Cardiac fibroblast (primary cell): ENCODE measurements at places on chromosomes 13 and 19.

DNA sequence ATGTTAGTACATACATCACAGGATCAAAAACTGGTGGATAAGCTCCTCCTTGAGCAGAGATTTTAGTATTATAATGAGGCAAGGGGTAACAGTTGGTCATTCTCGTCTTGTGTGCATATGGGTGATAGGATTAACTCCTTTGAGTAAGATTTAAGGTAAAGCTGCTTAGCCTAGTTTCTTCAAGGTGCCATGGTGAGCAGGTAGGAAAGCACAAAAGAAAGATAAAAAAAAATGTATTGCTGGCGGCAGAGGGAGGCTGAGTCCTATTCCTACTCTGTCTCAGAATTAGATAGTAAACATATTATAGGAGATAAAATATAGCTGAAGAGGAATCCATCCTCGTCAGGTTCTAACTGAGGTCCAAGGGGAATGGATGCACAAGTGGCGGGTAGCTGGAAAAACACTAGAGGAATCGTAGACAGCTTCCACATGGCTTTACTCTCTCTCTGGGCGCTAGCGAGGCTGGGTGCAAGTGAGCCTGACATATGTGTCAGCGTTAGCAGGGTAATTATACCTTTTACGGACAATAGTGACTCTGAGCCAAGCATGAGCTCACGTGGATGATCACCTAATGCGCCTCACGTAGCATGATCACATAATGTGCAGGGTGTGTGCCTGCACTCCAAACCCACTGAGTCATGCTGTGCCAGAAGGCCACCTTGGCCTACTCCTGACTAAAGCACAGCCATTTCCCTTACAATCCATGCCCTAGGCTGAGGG is 734.3 kb upstream of the MIR17HG start:
- DNase-seq = no peak

DNA sequence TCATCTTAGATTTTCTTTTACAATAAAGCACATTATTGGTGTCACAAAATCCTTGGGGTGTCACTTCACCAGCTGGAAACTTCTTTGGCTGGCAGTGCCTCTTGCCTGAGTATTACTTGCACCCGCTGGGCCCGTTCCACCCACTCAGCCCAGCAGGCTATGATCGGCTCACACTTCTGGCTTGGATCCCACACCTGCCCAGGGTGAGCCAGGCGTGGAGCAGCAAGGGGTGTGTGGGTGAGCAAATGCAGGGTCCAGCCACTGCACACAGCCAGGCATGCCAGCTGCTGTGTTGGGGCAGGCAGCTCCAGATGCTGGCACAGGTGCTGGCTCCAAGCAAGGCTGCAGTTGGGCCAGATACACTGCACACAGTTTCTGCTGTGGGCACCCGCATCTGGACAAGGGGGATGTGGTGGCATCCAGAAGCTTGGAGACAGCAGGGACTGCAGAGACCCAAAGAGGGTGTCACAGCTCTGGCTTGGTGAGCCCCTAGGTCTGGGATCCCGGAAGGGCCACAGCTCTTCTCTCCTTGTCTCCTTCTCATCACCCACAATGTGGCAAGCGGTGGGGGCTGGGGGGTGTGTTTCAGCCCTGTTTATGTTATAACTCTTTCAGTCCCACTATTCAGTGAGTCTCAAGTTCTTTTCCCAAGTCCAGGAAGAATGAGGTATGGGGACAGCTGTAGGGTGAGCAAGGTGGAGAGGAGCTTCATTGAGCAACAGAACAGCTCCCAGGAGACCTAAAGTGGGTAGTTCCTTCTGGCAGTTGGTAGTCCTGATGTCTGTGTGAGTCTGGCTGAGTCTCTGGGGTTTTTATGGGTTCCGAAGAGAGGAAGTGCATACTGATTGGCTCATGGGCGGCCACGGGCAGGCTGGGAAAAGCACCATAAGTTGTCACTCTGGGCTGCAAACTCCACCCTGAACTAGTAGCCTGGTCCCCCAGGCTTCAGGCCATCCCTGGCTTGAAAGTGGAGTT is 25.3 kb upstream of the TBC1D4 start:
- DNase-seq = no peak

DNA sequence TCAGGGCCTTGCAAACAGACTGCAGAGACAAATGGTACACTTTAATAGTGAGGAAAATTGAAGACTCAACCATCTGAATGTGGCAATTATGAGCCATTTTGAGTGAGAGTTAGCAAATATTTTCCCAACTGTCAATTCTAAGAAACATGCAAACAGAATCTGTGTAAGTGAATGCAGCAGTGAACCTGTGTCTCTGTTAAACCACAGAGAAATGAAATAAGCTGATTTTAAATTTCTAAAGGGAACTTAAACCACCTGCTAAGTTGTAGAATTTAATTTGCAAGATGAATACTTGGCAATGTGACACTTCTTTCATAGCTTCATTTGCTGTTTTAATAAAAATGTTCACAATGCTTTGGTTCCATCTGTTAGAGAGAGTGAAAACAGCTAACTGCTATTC is 42.0 kb upstream of the TDRD3 start:
- no peak for DNase-seq

- DNase-seq = peak; percentile 66
These were observed 11.0 kb downstream of the CTU1 start for GRCh38 chr19:51097166-51097738.

GRCh38 chr13:104592127-104592526 is 1525.9 kb upstream of the SLC10A2 start:
- peak; percentile 70 for DNase-seq

DNA sequence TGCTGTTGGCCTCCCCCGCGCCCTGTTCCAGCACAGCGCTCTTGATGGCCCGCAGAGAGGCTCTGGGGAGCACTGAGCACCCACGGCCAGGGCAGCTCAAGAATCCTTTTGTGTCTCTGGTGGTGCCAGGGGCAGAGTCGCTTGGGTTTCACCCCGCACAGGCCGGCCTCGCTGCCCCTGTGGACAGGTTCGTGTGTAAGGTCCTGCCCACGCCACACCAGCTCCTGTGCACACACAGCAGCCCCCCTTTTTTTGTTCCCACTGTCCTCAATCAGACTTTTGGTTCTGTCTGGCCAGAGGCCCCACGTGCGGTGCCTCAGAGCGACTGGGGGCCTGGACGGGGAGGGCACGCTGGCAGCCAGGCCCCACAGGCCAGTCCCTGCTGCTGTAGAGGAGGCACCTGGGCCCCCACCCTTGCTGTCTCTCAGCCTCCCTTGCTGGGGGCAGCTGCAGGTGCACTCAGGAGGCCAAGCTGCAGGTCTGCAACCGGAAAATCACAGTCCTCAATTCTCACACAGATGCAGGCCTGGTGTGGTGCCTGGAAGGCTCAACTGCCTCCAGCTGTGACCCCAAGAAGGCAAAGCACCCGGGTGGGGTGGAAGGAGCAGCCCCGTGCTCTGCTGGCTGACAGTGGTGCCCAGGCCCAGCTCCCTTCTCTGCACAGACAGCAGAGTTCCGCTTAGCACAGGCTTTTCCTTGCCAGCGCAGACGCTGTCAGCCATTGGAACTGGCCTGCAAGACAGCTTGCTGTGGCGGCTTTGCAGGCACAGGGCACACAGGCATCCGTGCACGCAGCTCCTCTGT is 12.6 kb upstream of the F7 start:
- DNase-seq = no peak

- DNase-seq = peak; percentile 78
These were observed 330.8 kb downstream of the TBC1D4 start for GRCh38 chr13:75151081-75151643.

DNA sequence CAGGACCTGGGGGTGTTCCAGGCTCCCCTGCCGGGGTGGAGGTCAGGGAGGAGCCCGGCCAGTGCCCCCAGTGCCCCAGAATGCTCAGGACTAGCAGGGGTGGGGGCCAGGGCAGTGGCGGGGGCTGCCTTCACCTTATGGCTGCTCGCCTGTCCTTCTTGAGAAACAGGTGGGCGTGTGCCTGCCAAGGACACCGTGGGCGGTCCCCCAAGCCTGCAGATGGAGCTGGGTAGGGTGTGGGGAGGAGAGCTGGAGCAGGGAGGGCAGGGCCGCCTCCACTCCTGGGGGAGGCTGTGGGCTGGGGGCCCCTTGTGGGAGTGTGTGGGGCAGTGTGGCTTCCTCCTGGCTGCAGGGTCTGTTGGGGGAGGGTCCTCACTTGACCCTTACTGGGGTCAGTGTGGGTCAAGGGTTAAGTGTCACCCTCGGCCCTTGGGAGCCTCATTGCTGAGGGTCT is 160.1 kb downstream of the KDM4B start:
- peak; percentile 73 for DNase-seq

DNA sequence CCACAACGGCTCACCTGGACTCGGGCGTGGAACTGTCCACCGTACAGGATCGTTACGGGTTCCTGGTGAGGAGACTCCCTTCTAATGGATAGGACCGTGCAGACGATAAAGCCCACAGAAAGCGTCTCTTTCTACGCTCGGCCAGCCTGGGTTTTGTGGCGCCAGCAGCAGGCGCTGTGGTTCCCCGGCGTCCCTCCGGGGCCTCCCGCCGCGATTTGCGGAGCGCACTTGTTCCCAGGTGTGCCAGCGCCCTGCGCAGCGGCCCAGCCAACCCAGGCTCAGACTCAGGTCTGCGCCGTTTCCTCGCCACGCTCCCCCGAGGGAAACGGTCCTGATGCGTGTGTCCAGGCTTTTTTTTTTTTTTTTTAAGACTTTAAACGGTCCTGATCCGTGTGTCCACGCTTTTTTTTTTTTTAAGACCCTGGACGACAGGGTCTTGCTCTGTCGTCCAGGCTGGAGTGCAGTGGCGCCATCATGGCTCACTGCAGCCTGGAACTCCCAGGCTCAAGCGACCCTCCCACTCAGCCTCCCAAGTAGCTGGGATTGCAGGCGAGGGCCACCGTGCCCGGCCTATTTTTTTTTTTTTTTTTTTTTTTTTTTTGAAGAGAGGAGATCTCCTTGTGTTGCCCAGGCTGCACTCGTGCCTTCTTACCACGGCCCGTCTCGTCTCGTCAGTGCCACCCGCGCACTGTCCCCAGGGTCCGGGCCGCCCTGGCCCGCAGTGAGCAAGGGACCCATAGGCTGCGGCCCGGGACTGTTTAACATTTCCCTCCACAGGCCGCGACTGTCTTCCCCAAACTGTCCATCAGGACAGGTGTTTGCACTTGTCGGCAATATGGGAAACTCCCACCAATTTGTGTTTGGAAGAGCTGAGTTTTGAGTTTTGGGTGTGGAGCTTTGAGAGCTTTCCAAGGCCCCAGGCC is 23.8 kb downstream of the GJA3 start:
- DNase-seq = no peak

DNA sequence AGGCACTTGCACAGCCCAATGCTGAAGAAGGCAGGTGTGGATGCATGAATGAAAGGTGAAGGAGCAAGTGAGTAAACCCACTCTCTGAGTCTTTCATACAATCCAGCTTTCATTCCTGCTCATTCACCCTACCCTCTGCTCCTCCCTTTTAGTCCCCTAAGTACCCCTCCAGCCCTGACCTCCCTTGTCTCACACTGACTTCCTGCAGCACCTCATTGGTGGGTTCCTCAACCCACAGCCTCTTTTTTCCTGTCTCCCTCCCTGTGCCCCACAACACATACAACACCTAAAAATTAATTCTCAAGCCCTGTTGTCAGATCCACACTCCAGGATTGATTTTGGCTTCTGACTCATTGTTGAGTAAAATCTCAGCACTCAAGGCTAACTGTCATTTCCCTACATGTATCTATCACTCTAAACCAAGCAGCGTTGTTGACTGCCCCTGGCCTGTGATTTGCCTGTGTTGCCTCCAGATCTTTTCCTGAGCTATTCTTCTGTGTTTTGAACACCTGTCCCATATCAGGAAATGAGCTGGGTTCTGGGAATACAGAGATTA is 177.3 kb upstream of the SERP2 start:
- DNase-seq = no peak

DNA sequence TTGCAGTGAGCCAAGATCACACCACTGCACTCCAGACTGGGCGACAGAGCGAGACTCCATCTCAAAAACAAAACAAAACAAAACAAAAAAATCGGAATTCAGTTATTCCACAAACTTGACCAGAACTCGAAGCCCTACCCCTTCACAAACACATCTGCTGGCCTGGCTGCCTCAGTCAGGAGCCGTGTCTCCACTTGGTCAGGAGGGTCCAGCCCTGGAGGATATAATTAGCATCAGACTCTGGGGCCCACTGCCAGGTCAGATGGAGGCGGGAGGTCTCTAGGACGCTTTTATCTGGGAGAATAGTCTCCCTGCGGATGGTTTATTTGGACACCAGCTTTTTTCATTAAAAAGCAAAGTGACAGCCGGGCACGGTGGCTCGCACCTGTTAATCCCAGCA is 8.0 kb downstream of the ELL start:
- peak; percentile 28 for DNase-seq

DNA sequence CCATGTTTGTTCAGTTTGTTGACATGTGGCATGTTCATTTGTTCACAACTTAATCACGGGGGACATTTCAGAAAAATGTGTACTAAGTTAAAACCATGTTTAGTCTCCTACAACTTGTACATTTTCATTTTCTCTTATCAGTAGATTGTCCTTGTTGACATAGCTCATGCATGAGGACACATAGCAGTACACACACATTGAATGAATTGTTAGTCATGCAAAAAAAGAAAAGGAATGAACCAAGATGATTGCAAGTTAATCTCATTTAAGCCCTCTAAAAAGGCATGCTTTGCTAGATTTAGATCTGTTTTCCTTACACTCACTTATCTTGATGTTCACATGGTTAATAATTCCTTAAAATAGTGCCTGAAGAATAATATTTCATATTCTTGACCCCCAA is 38.2 kb upstream of the AKAP11 start:
- no peak for DNase-seq

GRCh38 chr19:2578391-2578890 is 102.5 kb downstream of the GADD45B start:
- peak; percentile 80 for DNase-seq

GRCh38 chr19:17620696-17621095 is 65.2 kb downstream of the COLGALT1 start:
- no peak for DNase-seq

GRCh38 chr13:49643035-49643646 is 14.8 kb downstream of the ARL11 start:
- DNase-seq = peak; percentile 36

GRCh38 chr13:110589793-110590390 is 25.5 kb upstream of the NAXD start:
- no peak for DNase-seq

DNA sequence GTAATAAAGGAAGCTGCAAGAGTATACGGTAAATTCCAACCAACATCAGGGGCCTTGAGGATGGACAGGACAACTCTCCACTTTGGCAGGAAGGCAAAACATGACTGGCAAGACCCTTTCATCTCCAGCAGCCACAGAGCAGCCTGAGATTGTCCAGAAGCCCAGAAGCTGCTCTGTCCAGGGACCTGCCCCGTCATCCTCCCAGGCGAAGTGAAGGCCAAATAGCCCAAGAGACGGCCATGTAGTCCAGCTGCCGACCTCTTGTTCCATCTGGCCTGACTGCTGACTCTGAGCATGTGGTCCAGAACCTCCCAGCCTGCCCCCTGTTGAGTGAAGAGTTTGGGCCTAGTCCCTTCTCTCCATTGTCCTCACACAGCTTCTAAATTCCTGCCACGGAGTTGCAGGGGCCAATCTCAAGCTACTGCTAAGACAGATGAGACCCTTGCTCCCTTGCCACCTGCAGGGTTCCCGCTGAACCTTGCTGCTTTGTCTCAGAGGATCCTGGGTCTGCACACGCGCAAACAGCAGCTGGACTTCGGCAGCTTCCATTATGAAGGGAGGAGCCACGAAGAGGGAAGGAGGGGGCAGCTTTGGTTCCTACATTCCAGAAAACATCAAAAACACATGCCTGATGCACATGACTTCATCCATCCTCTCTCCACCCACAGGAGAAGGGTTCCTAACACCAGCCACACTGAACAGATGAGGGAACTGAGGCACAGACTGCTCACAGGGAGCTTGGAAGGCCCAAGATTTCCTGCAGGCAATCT is 196.9 kb downstream of the KATNAL1 start:
- no peak for DNase-seq

GRCh38 chr13:51746802-51747201 is 57.2 kb downstream of the DHRS12 start:
- DNase-seq = no peak
